ENCODE measurements at places on chromosomes 2 and 18.

GRCh38 chr2:74076074-74076470, 71.6 kb downstream of the BOLA3 start:
- no peak for DNase-seq

- DNase-seq: no peak
Observed at GRCh38 chr2:130972410-130972809, 120.8 kb downstream of the FAM168B start.

DNA sequence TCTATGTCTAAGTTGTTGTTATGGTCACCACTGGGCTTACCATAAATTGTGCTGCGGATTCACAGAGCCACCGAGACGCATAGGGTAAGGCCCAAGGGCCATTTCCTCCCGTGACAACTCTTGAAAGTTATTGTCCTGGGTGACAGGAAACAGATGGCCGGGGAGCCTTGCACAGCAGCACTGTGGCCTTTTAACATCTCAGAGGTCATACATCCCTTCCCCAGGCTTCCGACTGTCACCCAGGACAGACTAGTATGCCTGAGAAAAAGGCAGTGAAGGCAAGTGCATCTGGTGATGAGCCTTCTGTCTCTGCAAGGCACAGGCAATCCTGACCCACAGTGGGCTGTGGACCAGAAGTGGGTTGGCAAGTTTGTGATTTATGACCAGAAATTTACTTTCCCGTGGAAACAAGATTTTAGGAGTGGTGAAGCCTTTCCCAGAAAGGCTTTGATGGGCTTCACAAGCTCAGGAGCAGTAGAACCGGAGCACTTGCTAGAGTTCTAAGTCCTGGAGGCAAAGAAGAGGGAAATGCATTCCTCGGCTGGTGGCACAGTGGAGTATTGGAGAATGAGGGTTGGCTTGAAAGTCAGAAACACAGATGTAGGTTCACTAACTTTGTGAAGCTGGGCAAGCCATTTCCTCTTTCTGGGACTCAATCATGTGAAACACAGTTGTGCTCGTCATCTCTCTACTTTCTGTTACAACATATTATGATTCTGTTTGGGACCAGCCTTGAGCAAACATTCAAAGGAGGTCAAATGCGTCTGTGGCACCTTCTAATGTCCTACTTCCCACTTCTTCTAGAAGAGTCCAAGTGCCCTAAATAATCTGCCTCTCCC, 2.0 kb upstream of the CAPN14 start:
- no peak for DNase-seq

- DNase-seq: no peak
Observed at GRCh38 chr2:192148241-192148619, 46.5 kb downstream of the TMEFF2 start.

DNA sequence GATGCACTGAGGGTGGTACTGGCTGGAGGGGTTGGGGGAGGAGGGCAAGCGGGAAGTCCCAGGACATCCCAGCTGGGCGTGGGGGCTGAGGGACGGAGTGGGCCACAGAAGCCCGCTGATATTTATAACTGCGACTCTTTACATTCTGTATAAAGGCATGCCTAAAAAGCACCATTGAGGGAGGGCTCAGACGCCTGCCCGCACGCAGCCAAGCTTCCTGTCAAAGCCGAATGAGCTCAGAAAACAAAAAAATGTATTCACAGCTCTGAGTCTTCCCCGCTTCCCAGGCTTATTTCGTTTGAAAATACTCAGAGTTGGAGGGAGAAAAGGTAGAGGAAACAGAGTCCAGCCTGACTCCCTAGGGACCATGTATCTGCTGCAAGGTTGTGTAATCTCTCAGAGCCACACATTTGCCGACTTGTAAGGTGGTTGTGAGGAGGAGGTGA, 170.1 kb upstream of the HAAO start:
- no peak for DNase-seq

- no peak for DNase-seq
Observed at GRCh38 chr2:237558961-237559641, 7.3 kb upstream of the PRLH start.

- DNase-seq: no peak
Observed at GRCh38 chr2:69214898-69215297, 172.1 kb downstream of the GFPT1 start.

DNA sequence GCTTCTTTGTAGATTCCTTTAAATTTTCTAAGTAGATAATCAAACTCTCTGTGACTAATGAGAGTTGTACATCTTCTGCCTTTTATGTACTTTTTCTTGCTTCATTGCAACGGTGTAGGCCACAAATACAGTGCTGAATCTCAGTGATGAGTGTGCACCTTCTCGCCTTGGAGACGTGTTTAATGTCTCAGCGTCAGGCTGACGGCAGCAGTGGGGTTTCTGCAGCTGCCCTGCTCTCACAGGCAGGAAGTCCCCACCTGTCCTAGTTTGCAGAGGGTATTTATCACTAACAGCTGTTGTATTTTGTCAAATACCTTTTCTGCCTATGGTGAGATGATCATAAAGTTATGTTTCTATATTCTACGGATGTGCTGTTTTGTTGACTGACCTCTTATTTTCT, 13.3 kb downstream of the AGXT start:
- DNase-seq: peak; percentile 48

DNA sequence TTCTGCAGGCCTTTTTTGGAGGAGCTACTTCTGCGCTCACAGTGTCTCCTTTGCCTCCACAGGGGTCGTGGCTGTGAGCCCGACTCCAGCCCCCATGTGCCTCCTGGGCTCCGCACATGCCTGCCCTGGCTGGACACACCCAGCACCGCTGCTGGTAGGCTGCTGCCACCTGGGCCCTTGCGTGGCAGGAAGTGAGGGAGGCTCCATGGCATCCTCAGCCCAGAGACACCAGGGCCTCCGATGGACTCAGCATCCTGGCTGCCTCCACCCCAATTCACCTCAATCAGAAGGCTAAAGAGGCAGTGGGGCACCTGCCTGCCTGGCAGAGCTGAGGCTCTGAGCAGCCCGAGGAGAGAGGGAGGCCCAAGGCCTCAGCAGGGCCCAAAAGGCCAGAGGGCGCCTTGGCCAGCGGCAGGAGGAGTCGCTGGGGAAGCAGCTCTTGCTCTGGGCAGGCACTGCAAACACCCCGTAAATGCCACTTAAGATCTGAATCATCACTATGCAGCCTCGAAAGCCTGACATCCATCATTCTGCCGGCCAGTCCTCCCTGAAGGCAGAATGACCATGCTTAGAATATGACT, 68.3 kb upstream of the OTOS start:
- DNase-seq: no peak

GRCh38 chr2:16664052-16664731, 1.4 kb downstream of the CYRIA start:
- no peak for DNase-seq

- no peak for DNase-seq
Observed at GRCh38 chr18:26809346-26809745, 56.2 kb downstream of the AQP4 start.

DNA sequence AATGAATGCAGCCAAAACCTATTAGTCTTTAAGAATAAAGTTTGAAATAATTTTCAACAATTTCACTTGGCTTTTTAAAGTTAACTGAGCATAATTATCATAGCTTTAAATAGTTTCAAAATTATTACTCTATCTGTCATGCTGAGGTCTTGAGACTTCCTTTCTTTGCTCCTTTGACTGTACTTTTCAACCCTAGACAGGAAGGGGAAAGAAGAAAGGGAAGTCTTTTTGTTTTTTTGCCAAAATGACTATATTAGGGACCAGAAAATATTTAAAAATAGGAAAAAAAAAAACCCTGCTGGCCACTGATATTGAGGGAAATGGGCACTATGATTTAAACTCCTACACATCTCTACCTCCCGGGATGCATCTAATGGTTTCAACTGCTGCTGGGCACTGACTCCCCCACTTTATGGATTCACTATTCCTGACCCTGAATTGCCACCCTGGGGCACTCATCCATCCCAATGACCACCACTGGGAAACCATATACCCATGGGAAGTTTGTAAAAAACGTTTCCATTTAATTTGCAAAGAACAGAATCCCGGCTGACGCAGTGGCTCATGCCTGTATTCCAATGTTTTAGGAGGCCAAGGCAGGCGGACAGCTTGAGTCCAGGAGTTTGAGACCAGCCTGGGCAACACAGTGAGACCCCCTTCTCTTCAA, 50.5 kb downstream of the GAREM1 start:
- no peak for DNase-seq

DNA sequence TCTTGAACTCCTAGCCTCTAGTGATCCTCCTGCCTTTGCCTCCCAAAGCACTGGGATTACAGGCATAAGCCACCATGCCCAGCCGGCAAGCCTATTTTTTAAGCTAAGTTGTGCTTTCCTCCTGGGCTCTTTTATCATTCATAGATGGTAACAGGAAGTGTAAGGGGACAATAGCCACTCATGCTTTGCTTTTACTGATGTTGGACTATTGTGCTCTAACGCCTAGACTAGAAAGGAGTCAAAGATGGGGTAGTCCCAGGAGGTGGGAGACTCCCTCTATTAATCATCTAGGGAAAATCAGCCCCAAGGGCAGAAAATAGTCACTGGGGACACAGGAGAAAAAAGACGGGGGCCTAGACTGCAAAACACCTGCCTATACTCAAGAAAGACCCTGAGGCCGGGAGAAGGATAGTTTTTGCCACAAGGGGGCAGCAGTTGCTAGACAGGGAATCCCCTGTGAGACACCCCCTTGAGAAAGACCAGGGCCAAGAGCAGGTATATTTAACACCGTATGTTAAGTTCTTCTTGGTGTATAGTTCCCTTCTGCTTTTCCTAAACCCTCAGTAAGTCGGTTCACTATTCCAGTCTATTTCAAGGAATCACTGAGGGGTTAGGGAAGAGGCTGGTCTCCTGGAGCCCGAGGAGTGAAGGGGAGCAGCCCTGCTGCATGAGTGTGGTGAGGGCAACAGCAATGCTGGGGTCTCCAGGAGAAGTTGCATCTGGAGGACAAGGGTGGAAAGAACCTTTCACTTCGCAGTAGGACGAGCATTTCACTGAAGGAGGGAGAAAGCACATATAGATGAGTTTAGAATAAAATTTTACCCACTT, 2.1 kb upstream of the CXCR1 start:
- no peak for DNase-seq

GRCh38 chr18:54444319-54444914, 86.7 kb downstream of the C18orf54 start:
- no peak for DNase-seq

GRCh38 chr2:240994171-240994896, 4.1 kb upstream of the SNED1 start:
- DNase-seq: no peak

- DNase-seq: no peak
Observed at GRCh38 chr18:48548011-48548771, 9.4 kb downstream of the CTIF start.

GRCh38 chr2:197576631-197577030, 60.8 kb downstream of the MOB4 start:
- DNase-seq: no peak
